ENCODE measurements at places on chromosomes 3 and 15.

DNA sequence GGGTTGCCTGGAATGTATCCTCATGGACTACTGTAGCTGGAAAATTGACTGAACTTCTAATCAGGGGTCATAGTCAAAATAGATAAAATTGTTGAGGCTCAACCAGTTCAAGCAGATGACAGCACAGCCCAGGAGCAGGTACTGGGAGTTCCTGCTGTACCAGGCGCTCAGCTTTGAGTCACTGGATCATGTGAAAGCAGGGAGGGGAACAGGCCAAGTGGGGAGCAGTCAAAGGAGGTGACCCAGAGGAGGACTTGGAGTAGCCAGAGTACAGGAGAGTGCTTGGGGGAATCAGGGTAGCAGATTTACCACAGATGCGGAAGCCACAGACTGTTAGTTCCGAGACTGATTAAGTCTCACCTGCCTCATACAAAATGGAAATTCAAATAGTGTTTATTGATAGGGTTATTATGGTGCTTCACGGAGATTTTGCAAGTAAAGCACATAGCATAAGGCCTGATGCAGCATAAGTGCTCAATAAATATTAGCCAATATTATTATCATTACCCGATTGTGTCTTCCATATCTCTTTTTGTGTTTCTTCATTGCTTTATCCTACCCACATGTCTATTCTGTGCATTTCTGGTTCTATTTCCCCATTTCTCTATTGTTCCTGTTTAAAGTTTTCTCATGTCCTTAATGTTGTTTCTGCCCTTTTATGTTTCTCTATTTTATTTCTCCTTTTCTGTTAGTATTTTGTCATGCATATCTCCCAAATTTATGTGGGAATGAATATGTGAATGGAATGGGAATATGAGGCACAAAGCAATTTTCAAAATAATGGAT, 369.2 kb upstream of the MCTP2 start:
- no peak for DNase-seq

DNA sequence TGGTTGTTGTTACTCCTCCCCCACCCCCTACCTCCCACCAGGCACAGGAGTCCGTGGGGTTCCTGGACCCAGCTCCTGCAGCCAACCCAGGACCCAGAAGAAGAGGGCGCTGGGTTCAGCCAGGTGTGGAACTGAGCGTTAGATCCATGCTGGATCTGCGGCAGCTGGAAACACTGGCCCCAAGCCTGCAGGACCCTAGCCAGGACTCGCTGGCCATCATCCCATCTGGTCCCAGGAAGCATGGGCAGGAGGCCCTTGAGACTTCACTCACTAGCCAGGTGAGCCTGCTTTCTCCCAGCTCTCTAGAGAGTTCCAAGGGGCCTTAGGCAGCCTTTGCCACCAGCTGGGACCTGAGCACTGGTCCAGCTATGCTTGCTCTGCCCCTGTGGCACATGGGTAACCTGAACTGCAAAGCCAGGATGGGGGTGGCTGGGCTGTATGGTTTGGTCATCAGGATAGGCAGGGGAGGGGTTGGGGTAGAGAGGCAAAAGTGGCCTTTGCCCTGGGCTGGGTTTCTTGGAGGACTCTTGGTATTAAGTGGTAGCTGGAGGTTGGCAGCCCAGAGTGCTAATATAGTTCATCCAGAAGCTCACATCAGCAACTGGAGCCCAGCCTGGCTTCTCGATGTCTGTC, 7.0 kb upstream of the JMJD7 start:
- DNase-seq, result no peak

GRCh38 chr3:127185962-127186674, 6.8 kb upstream of the PRR23E start:
- DNase-seq, result no peak

DNA sequence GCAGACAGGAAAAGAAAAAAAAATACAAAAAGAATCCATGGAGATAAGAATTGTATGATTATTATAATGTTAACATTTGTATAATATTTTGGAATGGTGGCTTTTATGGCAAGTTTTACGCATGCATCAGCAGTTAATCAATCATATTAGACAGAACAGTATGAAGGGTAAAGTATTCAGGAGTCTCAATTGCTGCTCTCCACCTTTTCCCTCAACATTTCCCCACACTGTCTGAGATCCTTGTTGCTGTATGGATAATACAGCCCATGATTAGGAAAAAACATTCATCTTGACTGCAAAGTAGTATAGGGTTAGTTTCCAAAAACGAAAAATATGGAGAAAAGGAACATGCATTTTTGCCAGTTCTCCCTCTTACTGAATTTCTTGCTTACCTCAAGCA, 755.3 kb upstream of the ARPP21 start:
- DNase-seq, result no peak

DNA sequence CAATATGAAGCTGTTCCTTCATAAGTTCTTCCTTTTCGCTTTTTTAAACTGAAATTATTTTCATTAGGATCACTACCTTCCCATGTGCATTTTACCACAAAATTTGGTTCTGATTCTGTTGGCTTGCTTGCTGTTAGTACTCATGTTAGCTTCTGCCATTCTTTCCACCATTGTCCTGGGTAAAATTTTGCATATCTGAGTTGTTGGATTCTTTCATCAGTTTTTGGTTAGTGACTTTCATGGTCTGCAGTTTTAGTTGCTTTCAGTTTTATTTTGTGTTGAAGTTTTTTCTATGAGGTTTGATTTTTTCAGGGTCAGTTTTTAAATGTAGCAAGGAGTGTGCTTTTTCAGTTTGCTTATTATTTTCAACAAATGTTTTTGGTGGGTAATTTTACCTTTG, 71.9 kb downstream of the SMAD3 start:
- no peak for DNase-seq

- DNase-seq, result no peak
Measured at GRCh38 chr3:56467108-56467507, 1.2 kb downstream of the ERC2 start.

GRCh38 chr3:5231074-5231473, 43.6 kb downstream of the EDEM1 start:
- DNase-seq, result no peak

- DNase-seq, result no peak
Measured at GRCh38 chr3:168416446-168416845, 320.7 kb upstream of the GOLIM4 start.

DNA sequence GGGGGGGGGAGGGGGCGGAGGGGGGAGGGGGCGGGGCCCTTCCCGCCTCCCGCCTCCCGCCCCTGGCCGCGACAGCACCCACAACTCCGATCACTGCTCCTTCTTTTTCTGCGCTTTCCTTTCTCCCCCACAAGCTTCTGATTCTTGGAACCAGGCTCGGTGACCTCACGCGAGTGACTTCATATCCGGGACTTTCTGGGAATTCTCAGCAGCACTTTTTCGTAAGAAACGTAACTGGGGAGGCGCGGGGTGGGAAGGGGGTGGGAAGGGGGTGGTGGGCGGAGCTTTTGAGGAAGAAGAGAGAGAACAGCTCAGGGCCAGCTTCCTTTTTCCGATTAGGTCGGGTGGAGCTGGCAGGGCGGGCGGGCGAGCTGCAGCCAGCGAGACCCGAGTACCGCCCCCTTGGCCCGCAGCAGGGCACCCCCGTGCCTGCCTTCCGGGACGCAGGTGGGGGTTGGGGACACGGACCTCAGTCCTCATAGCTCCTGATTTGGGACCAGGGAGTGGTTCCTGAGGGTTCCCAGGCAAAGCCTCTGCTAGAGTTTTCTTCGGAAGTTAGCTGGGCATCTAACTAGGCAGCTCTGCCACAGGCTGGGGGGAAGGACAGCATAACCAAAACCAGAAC, 14.6 kb downstream of the XIRP1 start:
- DNase-seq, result peak; percentile 50

DNA sequence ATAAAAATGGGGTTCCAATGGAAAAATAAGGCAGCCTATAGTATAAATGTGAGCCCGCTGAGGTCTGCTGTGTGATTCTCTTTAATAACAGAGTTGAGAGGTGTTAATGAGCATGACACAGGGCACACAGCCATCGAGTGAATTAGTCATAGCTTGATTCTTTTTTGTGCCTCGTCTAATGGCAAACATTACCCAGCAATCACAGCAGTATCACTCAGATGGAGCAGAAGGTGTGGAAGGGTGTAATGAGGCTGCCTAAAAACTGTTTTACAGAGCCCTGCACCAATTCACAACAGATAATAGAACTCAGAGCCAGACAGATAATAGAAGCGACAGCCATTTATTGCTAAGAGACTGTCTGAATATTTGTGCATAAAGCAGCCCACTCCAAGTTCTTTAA, 178.6 kb upstream of the TPRG1 start:
- DNase-seq, result no peak

DNA sequence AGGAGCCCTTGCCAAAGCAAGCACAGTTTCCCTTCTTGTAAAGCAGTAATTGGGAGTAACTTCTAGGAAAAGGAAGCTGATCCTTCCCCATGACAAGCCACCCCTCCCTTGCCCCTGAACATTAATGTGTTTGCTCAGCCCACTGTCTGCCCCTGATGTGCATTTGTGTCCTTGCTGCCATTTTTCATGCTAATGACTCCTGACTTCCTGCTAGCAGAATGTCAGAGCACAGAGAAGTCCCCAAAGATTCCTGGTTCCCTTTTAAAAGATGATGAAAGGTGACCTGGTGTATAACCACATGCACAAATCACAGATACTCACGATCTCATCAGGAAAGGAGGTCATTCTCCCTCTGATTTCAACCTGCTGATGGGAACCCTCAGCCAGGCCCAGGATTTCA, 44.2 kb upstream of the WNT5A start:
- no peak for DNase-seq

GRCh38 chr15:63801171-63801570, 32.6 kb downstream of the HERC1 start:
- DNase-seq, result no peak

DNA sequence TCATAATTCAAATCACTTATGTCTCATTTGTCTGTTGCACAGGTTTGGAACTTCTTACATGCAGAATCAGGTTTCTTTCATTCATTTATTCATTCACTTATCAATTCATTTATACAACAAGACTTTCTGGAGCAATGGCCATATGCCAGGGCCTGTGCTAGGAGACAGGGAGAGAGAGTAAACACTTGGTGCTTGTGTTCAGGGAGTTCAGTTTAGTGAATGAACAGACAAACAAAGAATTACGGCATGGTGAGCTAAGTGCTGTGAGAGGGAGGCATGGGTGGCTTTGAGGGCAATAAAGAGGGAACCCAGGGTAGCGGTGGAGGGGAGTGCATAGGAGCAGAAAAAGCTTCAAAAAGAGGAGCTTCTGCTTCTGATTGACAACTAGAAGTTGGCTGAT, 8.5 kb upstream of the IREB2 start:
- no peak for DNase-seq

DNA sequence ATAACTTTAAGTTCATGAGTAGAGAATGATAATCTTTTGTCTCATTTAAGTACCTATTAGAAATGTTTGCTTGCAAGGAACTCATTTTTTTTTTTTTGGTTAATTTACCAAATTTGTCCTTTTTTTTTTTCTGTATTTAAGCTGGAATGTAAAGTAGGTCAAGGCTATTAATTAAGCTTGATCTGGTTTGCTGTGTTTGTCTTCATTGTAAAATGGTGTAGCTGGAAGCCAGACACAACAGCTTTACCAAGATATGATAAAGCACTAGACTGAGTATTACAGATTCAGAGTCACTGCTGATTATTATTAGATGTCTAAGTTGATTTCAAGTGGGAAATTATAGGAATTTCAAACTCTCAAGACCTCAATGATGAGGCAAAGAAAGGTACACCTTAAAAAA, 15.0 kb upstream of the ZPLD1 start:
- DNase-seq, result no peak

DNA sequence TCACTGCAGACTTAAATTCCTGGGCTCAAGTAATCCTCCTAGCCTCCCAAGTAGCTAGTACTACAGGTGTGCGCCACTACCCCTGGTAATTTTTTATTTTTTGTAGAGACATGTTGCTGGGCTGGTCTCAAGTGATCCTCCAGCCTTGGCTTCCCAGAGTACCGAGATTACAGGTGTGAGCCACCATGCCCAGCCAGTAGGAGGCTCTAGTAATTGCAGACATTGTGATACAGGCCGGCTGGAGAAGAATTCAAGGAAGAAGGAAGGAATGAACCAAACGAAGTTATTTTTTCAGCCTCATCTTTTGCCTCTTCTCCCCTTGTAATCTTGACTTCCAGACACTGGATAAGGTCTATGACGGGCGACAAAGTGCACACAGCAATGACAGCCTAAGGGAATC, 3.2 kb upstream of the PPP4R2 start:
- no peak for DNase-seq

DNA sequence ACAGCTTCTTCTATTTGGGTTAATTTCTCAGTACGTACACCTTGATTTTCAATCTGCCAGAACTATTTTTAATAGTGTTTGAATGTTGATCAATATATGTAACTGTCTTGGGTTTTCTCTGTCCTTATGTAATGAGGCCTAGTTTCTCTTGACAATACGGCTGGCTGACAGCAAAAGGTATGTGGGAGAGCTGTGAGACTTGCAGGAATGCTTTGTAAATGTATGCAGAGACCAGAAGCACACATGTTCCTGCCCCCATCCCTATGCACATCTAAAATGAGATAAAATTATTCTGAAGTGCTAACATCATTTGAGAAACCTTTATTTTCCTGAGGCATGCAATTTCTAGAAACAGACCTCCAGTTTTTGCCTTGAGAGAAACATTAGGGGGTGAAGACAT, 593.8 kb upstream of the GBE1 start:
- no peak for DNase-seq

- no peak for DNase-seq
Measured at GRCh38 chr3:125443923-125444322, 68.8 kb upstream of the ZNF148 start.

GRCh38 chr15:98155356-98155755, 194.9 kb downstream of the ARRDC4 start:
- no peak for DNase-seq

- DNase-seq, result peak; percentile 3
Measured at GRCh38 chr3:190514413-190515153, 698 bp downstream of the IL1RAP start.

DNA sequence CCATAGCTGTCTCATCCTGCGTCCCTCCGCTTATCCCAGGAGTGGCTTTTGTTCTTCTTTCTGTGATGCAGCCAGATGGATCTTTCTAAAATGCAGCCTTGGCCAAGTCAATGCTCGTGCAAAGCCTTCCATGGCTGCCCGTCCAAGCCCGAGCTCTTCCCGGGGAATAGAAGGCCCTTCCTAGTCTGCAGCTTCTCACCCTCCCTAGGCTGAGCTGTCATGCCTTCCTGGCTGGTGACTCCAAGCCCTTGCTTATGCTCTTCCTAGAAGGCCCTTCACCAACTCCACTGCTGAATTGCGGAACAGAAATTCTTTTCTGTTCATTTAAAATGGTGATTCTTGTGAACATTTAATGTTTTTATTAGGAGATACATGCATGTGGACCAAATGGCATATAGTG, 95.9 kb downstream of the SMAD6 start:
- no peak for DNase-seq

- no peak for DNase-seq
Measured at GRCh38 chr15:57056357-57056756, 137.9 kb downstream of the TCF12 start.

GRCh38 chr3:167032267-167032876, 347.7 kb downstream of the ZBBX start:
- DNase-seq, result no peak

- no peak for DNase-seq
Measured at GRCh38 chr3:155702745-155703591, 41.9 kb downstream of the PLCH1 start.

DNA sequence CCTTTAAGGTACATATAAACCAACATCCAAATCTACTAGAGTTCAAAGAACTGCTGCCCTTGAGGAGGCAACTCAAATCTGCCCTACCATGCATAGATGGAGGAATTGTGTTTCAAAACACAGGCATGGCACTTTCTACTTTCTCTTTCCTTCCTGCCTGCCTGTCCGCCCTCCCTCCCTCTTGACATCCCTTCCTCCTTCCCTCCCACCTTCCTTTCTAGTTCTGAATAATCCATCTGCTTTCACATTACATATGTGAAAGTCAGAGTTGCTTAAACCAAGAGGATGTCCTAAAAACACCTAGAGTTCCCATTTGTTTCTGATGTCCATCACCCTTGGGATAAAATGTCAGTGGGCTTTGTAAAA, 537.6 kb downstream of the FOXP1 start:
- DNase-seq, result no peak

All from activated T-cell treated with anti-CD3 and anti-CD28 coated beads for 1 hour (primary cell).